Mammary microvascular endothelial cell (primary cell): ENCODE measurements at places on chromosomes 5 and 9. TPM values are rescaled to one million over a fixed set of nuclear protein-coding genes. Genes with fewer than 3 reads are reported as not detected.

The OLFML2A gene
- total RNA-seq = 0.54 and 1.5 TPM in 2 replicates

The TRPM3 gene
- total RNA-seq = 0.05 TPM in 1 of 2 replicates, not detected in the other

The SLC34A3 gene
- not detected in 2 replicates for total RNA-seq

The SRP19 gene
- total RNA-seq = 96.6 and 116 TPM in 2 replicates

The PCDHB7 gene
- 0.05 and 0.07 TPM in 2 replicates for total RNA-seq

The SPINK13 gene
- total RNA-seq = not detected in 2 replicates

The GZMA gene
- not detected in 2 replicates for total RNA-seq

The STK32A gene
- total RNA-seq = 0.07 TPM in 1 of 2 replicates, not detected in the other

The SLC4A9 gene
- not detected in 2 replicates for total RNA-seq

The SPINK5 gene
- total RNA-seq = 0.07 and 0.25 TPM in 2 replicates

The HMCN2 gene
- 0.07 TPM in 1 of 2 replicates, not detected in the other for total RNA-seq

The LMAN2 gene
- total RNA-seq = 259 and 320 TPM in 2 replicates

The PIP5K1B gene
- not detected in 2 replicates for total RNA-seq

The CAPSL gene
- not detected in 2 replicates for total RNA-seq

The TRIP13 gene
- 58.5 and 61.4 TPM in 2 replicates for total RNA-seq

The SPATA31A5 gene
- total RNA-seq = not detected in 2 replicates

The CYLC2 gene
- total RNA-seq = not detected in 2 replicates

The FBP1 gene
- total RNA-seq = 15.2 and 15.8 TPM in 2 replicates

The PKD2L2 gene
- total RNA-seq = not detected in 2 replicates

The HAVCR1 gene
- total RNA-seq = not detected in 2 replicates

The REXO4 gene
- 21.1 and 23.7 TPM in 2 replicates for total RNA-seq

The ADAM19 gene
- total RNA-seq = 4.3 and 5.0 TPM in 2 replicates

The DEPDC1B gene
- 17.4 and 19.1 TPM in 2 replicates for total RNA-seq

The DNAJB5 gene
- 5.7 and 8.3 TPM in 2 replicates for total RNA-seq

The HRH2 gene
- not detected in 2 replicates for total RNA-seq

The PCDHA9 gene
- total RNA-seq = 0.13 TPM in 1 of 2 replicates, not detected in the other

The RNF44 gene
- 6.5 and 7.3 TPM in 2 replicates for total RNA-seq

The GOLGA1 gene
- total RNA-seq = 11.9 and 17.7 TPM in 2 replicates

The TRIM36 gene
- total RNA-seq = 1.5 and 1.7 TPM in 2 replicates

The TUSC1 gene
- total RNA-seq = 11.8 and 13.1 TPM in 2 replicates

The N4BP3 gene
- total RNA-seq = 12.3 and 13.1 TPM in 2 replicates

The GRIA1 gene
- not detected in 2 replicates for total RNA-seq

The SH3RF2 gene
- 0.59 and 1.1 TPM in 2 replicates for total RNA-seq

The S100Z gene
- not detected in 2 replicates for total RNA-seq

The ELL2 gene
- total RNA-seq = 25.0 and 26.1 TPM in 2 replicates

The PRRC2B gene
- 64.0 and 69.1 TPM in 2 replicates for total RNA-seq

The SVEP1 gene
- total RNA-seq = under 0.01 TPM in 1 of 2 replicates, not detected in the other

The SPRY4 gene
- 55.0 and 55.6 TPM in 2 replicates for total RNA-seq

The SIL1 gene
- 34.6 and 40.0 TPM in 2 replicates for total RNA-seq

The IPO11 gene
- total RNA-seq = 63.1 and 63.8 TPM in 2 replicates

The GLRA1 gene
- total RNA-seq = not detected in 2 replicates

The FBXL7 gene
- 14.7 TPM in 2 replicates for total RNA-seq

The STC2 gene
- 25.2 and 31.1 TPM in 2 replicates for total RNA-seq

The KLF9 gene
- 16.1 and 16.3 TPM in 2 replicates for total RNA-seq

The ACSL6 gene
- not detected in 2 replicates for total RNA-seq

The KCNV2 gene
- not detected in 2 replicates for total RNA-seq

The CATSPER3 gene
- 0.40 TPM in 1 of 2 replicates, not detected in the other for total RNA-seq

The CYSRT1 gene
- 0.20 and 0.25 TPM in 2 replicates for total RNA-seq

The IFNW1 gene
- not detected in 2 replicates for total RNA-seq

The ANKRD31 gene
- total RNA-seq = not detected in 2 replicates

The CTSV gene
- 1.3 and 2.2 TPM in 2 replicates for total RNA-seq
